ENCODE measurements at places on chromosomes 3 and 15. TPM values are rescaled to one million over a fixed set of nuclear protein-coding genes. Genes with fewer than 3 reads are reported as not detected.

GRCh38 chr3:82229397-82229796, 468.0 kb upstream of the GBE1 start:
- no peak for DNase-seq

DNA sequence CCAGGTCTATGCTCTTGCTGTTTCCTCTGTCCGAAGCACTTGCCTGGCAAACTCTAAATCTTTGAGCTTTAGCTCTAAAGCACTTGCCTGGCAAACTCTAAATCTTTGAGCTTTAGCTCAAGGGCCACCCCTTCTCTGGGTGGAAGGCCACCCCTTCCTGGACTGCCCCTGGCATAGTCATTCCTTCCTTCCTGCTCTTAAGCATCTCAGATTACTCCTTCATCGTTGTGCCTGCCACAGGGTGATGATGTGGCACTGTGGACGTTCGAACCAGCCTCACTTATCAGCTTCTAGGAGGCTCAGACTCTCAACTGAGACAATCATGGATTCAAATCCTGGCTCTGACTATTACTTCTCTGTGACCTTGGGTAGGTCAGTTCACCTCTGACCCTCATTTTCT, 10.5 kb upstream of the CRABP1 start:
- DNase-seq: no peak

GRCh38 chr3:65783117-65783516, 255.6 kb downstream of the MAGI1 start:
- DNase-seq: no peak

- no peak for DNase-seq
These were observed 1.6 kb upstream of the LRRC31 start for GRCh38 chr3:169871129-169871886.

DNA sequence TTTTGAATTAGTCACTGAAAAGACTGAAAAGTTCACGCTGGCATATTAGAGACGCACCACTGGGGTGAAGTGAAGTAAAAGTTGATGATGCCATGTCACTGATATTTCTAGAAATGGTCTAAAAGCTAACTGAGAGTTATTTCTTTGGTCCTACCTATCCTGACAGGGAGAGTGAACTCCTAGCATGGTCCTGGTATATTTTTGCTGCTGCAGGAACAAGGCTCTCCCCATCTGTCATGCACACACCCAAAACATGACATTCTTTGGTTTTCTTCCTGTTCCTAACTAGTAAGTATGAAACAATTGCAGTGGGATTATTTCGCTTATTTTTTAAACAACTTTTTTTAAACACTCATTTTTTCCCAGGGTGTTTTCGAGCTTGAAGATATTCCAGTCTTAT, 466.7 kb downstream of the ERC2 start:
- DNase-seq: no peak

GRCh38 chr3:66618066-66618465, 117.2 kb upstream of the LRIG1 start:
- DNase-seq: no peak

Gene CCDC39
- 0.29 TPM for total RNA-seq

Gene UBA3
- total RNA-seq: 81.0 TPM
